ENCODE measurements at places on chromosomes 12 and 14.
A peak's percentile ranks its signal among the peaks of the same experiment; 100 is the strongest.

- no peak for DNase-seq
Measured at GRCh38 chr14:69580009-69580577, 5.4 kb upstream of the CCDC177 start.

- DNase-seq = peak; percentile 28
Measured at GRCh38 chr12:70366581-70367257, 629 bp downstream of the KCNMB4 start.

- no peak for DNase-seq
Measured at GRCh38 chr12:15897433-15897832, 13.7 kb upstream of the DERA start.

- no peak for DNase-seq
Measured at GRCh38 chr12:62654326-62655241, 188.0 kb downstream of the MON2 start.

- no peak for DNase-seq
Measured at GRCh38 chr14:51609955-51610283, 41.8 kb upstream of the FRMD6 start.

GRCh38 chr14:101217080-101217463 lies 313.6 kb upstream of the RTL1 start:
- no peak for DNase-seq

Measured in activated CD8-positive, alpha-beta memory T cell treated with anti-CD3 and anti-CD28 coated beads for 4 hours (primary cell).